ENCODE measurements at places on chromosomes 16 and 17.

DNA sequence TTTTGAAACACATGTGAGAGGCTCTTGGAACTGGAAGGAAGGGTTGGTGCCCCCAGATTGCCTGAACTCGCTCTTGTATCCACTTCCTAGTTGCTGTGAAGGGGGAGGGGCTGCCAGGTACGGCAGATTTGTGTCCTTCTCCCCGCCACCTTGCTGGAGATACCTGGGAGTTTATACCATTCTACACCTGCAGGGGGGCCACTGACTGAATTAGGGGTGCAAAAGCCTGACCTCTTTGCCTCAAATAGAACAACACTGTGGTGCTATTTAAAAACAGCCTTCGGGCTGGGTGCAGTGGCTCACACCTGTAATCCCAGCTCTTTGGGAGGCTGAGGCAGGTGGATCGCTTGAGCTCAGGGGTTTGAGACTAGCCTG is 35.1 kb upstream of the IL34 start:
- no peak for DNase-seq

- DNase-seq, result no peak
Observed at GRCh38 chr17:46777943-46778915, 40.3 kb downstream of the WNT3 start.

DNA sequence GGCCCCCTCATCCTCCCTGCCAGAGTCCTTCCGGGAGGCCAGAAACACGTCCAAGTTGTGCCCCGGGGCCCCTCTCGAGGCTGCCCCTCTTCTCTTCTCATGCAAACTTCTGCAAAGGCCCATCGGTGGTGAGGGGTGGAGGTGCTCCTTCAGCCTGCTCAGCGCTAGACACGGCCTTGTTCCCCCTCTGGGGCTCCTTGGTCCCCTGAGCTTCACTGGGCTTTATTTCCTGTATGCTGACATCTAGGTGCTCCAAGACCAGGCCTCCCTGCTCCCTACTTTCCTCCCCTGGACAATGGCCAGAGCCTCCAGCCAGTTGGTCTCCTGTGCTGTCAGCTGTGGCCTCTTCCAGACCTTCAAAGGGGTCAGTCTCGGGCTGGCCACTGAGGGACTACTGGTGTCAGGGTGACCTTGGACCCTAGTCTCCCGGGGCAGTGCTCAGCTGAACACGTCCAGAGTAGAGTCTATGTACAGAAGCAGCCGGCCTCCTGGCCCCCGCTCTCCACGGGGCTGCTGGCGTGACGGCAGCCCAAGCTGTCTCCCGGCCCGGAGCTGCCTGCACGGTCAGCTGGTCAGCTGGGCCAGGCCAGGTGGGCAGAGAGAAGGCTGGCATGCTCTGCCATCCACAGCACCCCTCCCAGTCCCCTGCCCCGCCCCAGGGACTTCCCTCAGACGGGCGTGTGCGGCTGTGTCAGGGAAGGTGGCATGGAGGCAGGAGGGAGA is 1.7 kb upstream of the PRR35 start:
- DNase-seq, result no peak

DNA sequence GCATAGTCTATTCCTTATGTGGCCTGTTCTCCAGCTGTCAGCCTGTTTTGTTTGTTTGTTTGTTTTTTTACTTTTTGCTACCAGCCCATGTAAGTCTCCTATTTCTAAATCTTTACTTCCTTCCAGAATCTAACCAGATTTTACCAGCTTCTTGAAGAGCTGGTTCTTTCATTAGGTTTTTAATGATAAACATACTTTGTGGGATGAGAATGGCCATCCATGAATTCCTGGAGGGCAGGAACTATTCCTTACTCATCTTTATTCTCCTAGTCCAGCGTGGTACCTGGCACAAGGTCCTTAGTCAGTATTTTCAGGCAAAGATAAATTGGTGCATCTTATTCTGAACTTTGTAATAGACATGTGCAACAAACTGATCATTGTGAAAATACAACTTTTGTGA is 17.3 kb downstream of the RSPRY1 start:
- no peak for DNase-seq

DNA sequence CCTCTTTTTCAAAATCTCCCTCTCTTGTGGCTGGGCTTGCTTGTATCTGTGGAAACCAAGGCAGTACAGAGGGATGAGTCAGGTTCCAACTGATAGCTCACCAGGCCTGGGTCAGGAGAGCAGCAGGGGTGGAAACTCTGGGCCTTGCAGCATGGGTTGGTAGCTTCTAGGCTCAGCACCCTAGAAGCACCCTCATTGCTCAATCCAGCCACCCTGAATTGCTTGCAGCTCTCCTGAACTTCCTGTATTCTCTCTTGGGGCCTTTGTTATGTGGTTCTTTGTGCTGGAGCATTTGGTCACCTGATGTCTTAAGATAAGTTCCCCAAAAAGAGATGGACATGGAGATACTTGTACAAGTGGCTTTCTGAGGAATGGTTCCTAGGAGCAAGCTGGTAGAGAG is 169.4 kb downstream of the IRX5 start:
- DNase-seq, result no peak

GRCh38 chr17:61827649-61828395 is 35.5 kb downstream of the BRIP1 start:
- no peak for DNase-seq
